OCI-M1 (cell line): ENCODE measurements at places on chromosomes 4 and X.

GRCh38 chr4:63563288-63564014 lies 845.8 kb downstream of the TECRL start:
- peak; percentile 48 for DNase-seq

GRCh38 chr4:69716654-69717053 lies 43.8 kb downstream of the SULT1B1 start:
- no peak for DNase-seq

DNA sequence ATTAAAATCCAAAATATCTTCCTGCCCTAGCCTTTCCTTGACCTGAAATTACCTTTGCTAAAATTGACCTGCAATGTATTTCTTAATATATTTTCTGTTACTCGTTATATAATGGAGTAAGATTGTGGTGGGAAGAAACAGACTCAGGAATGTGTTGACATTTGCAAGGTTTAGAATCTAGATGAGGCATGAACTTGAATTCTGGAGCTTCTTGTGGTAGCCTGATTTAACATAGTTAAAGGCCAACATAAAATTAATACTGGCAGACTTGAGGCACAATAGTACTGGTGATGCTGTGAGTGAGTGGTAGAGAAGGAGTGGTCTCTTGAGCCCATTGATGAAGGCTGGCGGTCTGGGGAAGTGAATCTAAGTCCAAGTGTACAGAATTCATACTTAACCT lies 197.9 kb upstream of the SPRY1 start:
- no peak for DNase-seq

DNA sequence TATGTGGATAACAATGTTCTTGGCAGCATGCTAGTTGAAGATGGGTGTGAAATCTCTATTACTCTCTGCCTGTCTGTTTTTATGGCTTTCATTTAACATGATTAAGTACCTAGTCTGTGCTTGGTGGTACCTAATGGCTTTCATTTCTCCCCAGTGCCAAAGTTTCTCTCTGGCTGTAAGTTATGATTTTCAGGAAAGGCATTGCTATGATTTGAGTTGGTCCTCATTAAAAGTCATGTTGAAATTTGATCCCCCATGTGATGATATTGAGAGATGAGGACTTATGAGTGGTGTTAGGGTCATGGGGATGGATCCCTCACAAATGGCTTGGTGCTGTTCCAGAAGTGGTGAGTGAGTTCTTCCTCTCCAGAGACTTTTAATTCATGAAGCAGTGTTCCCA lies 162.4 kb upstream of the IL15 start:
- DNase-seq = no peak

DNA sequence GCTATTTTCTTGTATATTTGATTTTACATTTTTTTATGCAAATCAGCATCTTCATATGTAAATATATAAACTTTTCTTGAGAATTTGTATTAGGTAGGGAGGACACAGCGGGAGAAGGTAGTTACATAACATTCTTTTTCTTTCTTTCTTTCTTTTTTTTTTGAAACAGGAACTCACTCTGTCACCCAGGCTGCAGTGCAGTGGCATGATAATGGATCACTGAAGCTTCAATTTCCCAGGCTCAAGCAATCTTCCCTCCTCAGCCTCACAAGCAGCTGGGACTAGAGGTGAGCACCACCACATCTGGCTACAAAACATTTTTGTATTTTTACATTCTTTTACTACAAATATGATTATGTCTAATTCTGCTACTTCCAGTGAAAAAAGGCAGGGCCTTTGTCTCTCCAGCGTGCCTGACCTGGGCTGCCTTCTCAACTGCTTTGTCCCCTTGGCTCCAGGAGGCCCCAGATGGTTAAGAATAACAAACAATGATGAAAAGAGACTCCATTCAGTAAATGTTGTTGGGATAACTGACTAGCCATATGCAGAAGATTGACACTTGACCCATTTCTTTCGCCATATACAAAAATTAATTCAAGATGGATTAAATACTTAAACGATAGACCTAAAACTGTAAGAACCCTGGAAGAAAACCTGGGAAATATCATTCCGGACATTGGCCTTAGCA lies 46.5 kb upstream of the FAT4 start:
- peak; percentile 33 for DNase-seq

DNA sequence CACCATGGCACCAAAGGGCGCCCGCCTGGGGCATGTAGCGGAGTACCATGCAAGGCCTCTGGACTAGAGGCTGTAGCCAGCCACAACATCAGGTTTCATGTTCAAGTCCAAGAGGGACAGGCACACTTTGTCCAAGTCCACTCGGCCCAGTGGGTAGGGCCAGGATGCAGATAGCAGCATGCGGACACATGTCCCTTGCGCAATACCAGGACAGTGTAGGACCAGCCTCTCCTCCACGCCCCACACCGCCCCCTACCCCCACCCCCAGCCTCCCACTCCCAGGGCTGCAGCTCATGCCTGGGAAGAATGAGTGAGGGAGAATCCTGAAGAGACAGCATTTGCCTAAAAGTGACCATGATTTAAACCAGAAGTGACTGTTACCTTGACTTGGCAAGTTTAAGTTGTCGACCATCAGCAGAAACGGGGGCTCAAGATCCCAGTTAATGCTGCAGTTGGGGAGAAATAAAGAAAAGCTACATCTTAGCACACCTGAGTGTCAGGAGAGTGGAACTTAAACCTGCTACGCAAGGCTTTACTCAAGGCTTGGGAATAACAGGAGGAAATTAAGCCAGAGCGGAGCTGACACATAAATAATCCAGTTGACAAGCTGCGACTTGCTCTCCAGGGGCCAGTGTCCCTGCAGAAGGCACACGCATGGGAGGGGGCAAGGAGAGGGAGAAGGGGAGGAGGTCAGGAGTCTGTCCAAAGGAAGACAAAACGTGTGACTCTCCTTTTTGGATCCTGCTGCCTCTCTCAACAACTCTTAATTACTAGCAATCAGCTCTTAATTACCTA lies 221.7 kb downstream of the BCOR start:
- no peak for DNase-seq

DNA sequence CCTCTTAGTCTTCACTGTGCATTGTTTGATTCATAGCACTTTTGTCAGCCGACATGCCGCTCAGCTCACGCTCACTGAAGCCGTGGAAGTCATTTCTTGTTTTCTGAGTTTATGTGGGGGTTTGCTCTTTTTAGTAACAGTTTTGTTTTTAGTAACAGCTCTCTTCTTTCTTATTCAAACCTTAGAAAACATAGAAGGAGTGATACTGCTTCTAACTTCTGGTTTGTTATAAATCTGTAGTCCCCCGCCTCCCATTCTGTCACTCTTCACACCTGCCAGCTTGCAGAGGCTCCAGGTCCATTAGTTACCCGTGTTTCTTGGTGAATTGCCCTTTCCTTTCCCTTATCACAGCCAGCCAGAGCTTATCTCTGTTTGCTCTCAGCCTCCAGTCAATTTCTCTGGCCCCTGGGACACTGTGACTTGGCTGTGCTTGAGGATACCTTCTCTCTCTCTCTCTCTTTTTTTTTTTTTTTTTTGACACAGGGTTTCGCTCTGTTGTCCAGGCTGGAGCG lies 50.5 kb downstream of the GRK4 start:
- DNase-seq = peak; percentile 52

- no peak for DNase-seq
These were observed 84.2 kb downstream of the HPRT1 start for GRCh38 chrX:134544135-134544512.

DNA sequence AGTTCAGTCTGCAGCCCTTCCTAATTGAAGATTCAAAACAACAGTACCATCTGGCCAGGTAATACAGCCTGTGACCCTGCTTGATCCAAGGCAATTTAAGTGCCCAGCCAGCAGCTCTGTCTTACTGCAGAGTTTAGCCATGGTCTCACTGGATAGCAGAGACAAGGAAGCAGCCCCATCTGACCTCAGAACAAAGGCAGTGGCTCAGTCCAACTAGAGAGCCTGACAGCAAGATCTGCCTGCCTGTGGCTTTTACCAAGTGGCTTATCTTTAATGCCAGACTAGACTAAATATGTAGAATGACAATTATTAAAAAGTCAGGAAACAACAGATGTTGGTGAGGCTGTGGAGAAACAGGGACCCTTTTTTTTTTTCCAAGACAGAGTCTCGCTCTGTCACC lies 293.4 kb downstream of the DTHD1 start:
- DNase-seq = peak; percentile 92

- DNase-seq = peak; percentile 34
These were observed 51.7 kb upstream of the MCF2 start for GRCh38 chrX:139759637-139760036.

DNA sequence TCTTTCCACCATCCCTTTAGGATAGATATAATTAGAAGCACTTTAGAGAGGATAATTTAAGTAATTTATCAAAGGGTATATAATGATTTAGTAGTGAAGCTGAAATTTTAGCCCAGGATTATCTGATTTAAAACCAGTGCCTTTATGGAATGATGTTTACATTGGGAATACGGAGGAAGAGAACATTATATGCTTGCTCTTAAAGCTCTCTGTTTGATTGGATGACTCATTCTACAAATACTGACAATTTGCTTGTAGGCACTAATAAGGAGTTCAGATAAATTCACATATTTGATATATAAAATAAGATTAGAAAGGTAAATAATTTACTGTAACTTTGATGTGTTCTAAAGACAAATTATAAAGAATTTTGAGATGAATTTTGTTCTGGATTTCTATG lies 84.7 kb downstream of the SH3BGRL start:
- DNase-seq = no peak

- DNase-seq = no peak
These were observed 857.0 kb upstream of the HTR2C start for GRCh38 chrX:113726898-113727297.

- DNase-seq = no peak
These were observed 12.4 kb upstream of the POF1B start for GRCh38 chrX:85391878-85392238.

DNA sequence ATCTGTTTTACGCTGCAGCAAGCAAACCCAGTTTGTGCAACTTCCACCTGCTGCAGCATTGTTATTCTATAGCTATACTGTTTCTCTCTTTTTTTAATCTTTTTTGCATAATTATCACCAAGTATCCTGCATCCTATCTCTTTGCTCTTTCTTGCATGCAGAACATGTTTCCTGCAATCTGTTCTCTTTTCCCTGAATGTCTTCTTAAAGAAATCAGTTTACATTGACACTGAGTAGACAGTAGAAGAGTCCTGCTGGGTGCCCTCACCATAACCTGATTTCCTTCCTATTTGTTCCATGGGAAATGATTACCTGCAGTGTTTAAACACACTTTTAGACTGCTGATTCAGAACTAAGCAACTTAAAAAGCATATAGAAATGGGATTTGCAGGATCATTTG lies 964.7 kb downstream of the PCDH19 start:
- no peak for DNase-seq

DNA sequence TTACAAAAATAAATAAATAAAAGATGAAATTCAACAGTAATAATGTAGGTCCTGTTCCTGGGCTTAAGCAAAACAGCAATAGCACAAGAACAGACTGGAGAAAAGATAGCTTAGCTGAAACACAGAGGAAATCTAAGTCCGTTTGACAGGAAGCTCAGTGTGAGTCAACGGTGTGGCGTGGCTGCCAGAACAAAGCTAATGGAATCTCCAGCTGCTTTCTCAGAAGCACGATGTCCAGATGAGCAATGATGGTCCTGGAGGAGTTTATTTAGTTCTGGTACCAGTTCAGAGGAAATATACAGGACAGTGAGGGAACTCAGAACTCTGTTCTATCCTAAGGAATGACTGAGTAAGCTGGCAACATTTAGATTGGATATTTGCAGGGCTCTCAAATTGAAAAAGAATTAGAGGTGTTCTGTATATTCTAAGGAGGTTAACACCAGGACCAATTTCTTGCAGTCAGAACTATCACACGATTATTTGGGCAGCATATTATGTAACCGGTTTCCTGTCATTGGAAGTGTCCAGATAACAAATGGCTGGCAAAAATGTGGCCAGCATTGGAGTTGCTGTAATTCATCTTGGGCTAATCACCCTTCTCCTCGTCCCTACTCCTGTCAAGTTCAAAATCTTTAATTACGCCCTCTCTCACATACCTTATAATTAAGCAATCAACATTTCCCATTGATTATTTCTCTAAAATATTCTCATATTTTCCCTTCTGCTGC lies 12.7 kb downstream of the GAB3 start:
- DNase-seq = no peak

GRCh38 chrX:149467461-149467860 lies 37.6 kb downstream of the IDS start:
- DNase-seq = no peak

GRCh38 chrX:31706466-31706865 lies 634.6 kb upstream of the FTHL17 start:
- DNase-seq = no peak

DNA sequence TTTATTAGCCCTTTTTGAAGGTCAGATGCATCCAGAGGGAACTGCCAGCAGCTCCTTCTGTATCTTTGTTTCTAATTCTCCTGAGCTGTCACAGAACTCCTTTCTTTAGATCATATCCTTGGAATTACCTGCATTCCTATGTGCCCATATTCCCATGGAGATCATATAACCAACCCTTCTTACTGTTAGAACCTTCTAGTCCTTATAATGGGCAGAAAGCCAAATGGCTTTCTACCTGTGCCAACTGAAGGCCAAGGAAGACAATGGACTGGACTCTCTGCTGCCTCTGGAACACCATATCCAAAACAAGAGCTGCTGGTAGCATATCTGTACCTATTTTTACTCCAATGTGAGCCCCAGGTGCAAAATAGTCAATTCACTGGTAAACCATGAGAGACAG lies 60.7 kb downstream of the TBC1D9 start:
- no peak for DNase-seq

DNA sequence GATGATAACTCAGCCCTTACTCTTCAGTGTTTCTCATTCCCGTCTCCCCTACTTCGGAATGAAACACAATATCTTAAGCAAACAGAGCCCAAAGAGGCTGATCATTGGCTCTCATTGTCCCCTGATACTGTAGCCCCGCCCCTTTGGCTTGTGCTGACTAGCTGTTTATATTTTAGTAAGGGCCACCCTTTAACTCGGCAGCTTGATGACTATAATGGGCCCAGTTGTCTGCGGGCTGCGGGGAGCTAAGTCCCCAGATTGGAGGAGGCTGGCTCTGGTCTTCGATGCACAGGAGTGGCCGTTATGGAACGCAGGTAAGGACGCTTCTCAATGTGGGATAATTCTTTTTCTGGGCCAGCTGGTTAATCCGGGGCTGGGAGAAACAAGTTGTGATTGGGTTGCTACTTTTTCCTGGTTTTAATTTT lies at the start of gene TRIM2:
Gene TRIM2, plus strand, starts transcription at position 197 of the 425 bp plus-strand sequence. Its CDS starts 88 bp downstream, at position 285.
- DNase-seq = peak; percentile 40

DNA sequence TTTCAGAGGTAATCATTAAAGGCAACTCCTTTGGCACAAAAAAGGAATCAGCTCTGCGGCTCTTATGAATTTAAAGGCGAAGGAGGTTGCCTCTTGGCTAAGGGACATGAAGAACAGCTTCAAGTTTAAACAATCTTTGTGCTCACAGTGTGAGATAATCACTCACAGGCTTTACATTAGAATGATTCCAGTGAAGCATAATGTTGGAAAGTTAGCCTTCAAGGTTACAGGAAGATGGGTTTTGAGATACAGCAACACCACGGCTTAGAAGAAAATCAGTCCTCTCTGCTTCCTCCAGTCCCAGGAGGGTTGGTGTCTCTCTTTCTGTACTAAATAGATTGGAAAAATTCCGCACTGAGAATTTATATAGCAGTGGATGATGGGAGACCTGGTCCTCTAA lies 11.6 kb upstream of the SCD5 start:
- DNase-seq = no peak

GRCh38 chr4:116024954-116025708 lies 911.7 kb upstream of the NDST4 start:
- no peak for DNase-seq

GRCh38 chr4:5027346-5027745 lies 8.1 kb upstream of the CYTL1 start:
- peak; percentile 18 for DNase-seq
